ENCODE measurements at places on chromosomes 16 and 17.
A peak's percentile ranks its signal among the peaks of the same experiment; 100 is the strongest.

DNA sequence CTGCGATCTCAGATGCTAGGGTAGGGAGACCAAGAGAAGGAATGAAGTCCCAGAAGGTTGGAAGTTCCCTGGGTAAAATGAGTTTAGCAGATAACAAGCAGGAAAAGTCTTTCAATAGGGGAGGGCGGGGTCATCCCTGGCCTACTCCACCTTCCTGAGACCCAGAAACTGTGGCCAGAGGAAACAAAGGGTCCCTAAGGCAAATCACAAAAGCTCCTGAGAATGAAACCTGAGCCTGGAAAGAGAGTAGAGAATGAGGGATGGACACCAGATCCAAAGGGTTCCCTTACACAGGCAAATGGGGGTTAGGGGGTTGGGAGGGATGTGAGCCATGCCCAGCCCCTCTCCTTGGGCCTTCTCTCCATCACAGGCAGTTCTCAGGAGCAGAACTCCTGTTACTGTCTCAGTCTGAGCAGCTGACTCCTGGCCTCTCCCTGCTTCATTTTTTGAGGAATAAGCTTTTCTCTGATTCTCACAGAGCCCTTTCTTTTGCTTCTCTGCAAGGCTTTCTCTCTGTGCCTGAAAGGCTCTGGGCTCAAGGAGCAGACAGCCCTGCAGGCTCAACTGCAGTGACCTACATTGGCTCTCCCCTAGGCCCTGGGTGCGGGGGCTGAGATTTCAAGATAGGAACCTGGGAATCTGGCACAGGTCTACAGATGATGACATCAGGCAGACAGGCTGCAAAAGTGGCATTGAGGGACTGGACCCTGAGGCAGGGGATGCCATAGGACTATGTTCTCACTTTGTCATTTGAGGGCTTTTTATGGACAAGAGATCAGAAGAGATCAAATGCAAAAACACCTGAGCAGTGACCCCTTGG lies 9.8 kb upstream of the NR1D1 start:
- no peak for DNase-seq

- DNase-seq, result no peak
Measured at GRCh38 chr17:29039764-29040598, 3.0 kb upstream of the PIPOX start.

DNA sequence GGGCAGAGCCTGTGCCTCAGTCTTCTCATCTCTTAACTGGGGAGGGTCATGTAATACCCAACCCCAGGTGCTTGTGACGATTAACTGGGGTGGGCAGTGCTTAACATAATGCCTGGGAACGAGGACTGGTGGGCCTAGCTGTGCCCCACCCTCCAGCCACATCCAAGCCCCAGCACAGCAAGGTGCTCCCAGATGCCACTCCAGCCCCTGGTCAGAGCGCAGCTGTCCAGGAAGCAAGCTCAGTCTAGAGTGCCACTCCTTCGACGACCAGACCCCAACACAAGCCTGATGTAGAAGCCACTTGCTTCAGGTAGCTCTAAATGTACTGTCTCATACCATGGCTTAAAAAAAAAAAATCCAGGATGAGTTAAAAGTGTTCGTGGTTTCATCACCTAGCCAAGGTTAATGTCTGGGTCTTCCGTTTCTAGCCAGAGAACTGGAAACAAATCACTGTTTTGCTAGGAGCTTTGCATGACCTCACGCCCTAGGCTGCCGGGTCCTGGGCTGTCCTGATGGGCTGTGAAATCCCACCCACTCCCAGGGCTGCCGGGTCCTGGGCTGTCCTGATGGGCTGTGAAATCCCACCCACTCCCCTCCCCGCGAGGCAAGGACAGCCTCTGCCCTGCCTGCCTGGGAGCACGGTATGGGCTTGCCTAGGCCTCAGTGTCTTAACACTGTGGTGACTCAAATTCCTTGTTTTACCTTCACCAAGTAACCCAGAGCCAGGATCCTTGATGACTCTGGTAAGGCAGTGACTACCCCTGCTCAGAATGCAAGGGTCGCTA lies 7.7 kb downstream of the MIEF2 start:
- no peak for DNase-seq

DNA sequence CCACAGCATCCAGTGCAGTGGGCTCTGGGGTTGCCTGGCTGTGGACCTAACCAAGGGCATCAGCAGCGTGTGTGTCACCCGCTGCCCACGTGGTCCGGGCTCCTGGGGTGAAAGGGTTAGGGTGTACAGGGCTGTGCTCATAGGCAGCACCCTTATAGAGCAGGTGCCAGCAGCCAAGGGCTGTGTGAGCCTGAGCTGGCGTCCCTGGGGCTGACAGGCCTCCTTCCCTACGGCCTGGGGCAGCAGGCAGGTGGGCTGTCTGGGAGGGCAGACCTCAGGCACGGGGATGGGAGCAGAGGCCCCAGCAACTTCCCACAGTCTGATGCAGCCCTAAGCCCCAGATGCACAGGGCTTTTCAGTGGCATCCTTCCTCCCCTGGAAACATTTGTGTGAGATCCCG lies 13.9 kb downstream of the CD300A start:
- no peak for DNase-seq

- no peak for DNase-seq
Measured at GRCh38 chr17:70344386-70345060, 175.2 kb downstream of the KCNJ2 start.

DNA sequence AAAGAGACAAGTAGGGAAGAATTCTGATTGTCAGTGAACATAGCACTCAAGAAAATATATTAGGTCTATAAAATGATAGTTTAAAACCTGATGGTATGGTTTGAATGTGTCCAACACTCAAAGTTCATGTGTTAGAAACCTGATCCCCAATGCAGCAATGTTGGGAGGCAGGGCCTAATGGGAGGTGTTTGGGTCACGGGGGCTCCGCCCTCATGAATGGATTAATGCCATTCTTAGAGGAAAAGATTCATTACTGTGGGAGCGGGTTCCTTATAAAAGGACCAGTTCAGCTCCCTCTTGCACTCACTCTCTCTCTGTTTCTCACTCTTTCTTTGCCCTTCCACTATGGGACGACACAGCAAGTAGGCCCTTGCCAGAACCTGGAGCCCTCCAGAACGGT lies 41.5 kb upstream of the SLC47A1 start:
- no peak for DNase-seq

DNA sequence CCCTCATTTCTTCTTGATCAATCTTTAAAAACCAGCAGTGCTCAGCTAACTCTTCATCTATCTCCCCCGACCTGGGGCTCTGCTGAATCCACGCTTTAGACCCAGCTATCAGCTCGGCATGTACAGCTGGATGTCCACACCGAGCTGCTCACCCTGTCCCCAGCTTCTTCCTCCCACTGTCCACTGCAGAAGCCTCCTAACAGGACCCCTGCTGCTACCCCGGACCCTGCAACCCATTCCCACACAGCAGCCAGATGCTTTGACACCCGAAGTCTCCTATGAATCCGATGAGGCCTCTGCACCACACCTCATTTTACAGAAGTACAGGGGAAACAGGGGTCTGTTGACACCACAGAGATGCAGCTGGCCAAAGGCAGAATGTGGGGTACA lies 13.8 kb downstream of the GCGR start:
- DNase-seq, result no peak

- no peak for DNase-seq
Measured at GRCh38 chr17:73205459-73205961, 12.7 kb downstream of the COG1 start.

DNA sequence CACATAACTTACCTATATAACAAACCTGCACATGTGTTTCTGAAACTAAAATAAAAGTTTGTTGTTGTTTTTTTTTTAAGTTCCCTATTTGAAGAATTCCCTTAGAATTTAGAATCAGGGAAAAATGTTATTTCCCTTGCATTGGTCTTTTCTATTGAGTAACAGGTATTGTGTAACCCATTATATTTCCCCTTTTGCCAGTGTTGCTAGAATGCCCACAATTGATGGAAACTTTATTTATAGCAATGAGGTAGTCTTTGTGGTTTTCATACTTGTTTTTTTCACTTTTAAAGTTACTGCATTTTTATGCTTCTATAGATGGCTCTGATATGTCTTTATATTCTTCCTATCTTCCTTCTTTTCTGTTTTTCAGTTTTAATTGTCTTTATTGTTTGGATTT lies 3.9 kb downstream of the NLRP1 start:
- DNase-seq, result no peak

- peak; percentile 64 for DNase-seq
Measured at GRCh38 chr17:68512960-68513474, 787 bp downstream of the PRKAR1A start.

DNA sequence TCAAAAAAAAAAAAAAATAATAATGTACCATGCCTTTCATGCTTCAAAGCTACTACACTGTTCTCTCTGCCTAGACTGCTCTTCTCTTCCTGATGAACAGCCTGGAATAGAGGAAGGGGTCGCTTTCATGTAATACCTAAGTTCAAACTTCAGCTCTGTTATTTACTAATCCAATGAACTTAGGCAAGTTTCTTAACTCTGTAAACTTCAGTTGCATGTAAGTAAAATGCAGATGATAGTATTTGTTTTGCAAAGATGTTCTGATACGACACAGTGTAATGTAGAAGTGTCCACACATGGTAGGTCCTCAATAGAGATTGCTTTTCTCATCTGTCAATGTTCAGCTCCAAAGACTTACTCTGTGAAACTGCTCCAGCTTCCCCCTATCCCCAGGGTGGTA lies 6.6 kb downstream of the COA3 start:
- no peak for DNase-seq

DNA sequence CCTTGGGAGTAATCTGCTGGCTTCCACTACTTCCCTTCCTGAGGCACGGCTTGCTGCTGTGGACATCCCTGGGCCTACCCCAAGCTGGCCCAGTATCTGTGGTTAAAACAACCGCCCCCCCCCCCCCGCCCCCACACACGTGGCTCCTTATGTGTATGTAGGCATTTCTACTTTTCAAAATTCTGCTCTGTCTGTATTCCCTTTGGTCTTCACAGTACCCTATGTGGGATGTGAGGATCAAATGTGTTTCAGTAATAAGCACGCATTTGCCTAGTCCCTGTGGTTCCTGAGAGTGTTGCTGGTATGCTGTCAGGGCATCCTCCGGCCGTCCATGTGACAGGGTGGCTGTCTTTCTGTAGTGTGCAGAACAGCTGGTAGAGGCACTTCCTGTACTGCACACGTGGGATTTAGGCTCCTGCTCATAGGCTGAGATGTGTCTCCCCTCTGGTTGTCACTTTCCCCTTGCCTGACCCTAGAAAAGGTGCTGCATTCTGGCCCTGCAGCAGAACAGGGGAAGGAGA lies 2.2 kb downstream of the NT5M start:
- no peak for DNase-seq

GRCh38 chr16:67240506-67240905 lies 6.8 kb downstream of the FHOD1 start:
- no peak for DNase-seq

DNA sequence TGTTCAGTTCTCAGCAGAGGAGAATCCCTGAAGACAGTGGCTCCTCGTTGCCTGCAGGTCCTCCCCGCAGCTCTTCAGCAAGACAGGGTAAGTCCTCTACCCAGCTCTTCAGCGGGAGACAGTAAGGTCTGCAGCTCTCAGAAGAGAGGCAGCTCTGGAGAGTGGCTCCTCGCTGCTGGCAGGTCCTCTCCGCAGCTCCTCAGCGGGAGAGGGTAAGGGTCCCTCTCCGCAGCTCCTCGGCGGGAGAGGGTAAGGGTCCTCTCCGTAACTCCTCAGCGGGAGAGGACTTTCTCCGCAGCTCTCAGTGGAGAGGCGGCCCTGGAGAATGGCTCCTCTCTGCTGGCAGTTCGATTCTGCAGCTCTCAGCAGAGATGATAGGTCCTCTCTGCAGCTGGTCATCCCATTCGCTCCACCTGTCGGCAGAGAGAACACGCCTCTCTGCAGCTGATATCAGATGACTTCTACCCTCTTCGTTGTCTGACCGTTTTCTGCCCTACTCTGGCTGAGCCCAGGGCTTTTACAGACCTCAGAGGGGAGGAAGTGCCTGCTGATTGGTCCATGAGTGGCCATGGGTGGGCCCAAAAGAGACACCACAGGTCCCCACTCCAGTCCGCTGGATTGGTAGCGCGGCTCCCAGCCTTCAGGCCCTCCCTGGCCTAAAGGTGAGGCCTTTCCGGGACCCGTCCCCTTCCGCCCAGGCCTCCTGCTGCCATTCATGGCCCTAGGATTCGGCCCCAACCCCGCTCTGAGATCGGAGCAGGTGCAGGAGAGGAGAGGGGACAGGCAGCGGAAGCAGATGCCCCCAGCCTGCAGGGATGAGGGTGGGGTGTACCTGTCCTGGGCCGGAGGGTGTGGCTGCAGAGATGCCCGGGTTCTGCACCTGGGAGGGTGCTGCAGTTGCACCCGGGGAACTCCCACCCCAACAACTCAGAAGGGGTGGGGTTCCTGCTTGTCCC lies 11.9 kb upstream of the SHCBP1 start:
- no peak for DNase-seq

- DNase-seq, result no peak
Measured at GRCh38 chr16:3789375-3790099, 72.2 kb upstream of the TRAP1 start.

GRCh38 chr17:78438694-78439325 lies 60.4 kb downstream of the PGS1 start:
- DNase-seq, result no peak

GRCh38 chr17:63774969-63775265 lies 947 bp downstream of the DDX42 start:
- no peak for DNase-seq

DNA sequence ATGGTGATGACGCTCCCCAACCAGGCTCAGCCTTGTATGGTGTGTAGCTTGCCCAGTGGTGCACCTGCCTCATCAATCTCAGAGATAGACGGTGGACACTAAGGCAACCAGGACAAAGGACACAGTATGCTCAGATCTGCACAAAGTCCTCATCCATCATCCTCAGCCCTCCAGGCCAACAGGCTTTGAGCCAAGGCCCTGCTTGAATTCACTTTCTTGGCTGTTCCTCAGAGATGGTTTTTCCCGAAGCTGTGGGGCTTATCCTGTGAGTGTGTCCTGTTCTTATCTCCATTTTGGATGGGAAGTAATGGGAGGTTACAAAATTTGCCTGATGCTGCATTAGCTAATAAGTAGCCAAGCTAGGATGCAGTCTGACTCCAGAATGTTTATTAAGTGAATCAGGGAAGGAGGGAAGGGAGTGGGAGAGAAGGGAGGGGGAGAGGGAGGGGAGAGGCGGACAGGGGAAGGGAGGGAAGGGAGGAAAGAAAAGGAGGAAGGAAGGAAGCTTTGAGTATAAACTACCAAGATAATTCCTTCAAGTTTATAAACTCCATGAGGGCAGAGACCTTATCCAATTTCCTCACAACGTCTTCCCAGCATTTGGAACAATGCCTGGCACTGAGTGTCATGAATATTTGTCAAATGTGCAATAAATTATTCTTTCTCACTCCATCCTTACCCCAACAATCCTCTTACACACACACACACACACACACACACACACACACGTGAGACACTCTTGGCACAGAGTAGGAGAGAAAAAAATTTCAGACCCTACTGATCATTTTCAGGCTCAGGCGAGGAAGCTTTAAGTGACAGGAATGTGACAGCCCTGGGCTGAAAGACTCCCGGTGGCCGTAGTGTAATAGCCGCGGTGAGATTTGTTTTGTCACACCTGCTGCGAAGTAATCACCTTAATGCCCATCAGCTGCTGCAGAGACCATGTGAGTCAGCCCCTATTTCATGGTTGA lies 84.3 kb downstream of the BMERB1 start:
- DNase-seq, result no peak

DNA sequence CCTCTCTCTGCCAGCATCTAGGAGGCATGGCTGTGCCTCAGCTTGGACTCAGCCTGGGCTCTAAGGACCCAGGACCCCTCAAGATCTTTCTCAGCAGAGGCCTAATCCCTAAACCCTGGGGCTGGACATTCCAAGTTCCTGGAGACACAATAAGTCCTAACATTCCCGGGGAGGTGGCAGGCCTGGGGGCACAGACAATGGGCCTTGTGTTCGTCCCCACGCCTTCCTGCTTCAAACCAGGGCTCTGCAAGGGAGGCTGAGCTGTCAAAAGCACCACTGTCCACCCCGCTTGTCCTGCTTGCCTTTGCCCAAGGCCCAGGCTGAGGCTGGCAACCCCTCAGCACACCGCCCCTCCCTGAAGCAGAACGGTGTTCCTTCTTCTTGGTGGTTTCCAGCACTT lies 13.7 kb downstream of the SDK2 start:
- no peak for DNase-seq

Measured in hindlimb muscle (tissue), 1 donor.